ENCODE measurements at places on chromosomes 3 and 15.

GRCh38 chr3:182740710-182741109 is 52.6 kb upstream of the ATP11B start:
- DNase-seq: no peak

DNA sequence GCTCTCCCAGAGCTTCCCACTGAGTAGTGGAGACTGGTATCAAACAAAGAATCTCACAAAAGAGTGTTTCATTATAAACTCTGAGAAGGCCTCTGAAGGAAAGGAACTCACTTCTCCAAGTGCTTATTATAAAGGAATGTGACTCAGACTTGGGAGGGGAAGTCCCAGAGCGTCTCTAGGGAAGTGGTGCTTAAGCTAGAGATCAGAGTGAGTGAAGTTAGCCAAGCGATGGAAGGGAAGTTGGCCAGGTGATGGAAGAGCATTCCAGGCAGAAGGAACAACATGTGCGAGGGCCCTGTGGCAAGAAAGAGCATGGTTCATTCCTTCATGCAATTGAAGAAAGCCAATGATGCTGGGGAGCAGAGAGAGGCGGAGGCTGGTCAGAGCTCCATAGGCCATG is 2.3 kb downstream of the XYLB start:
- no peak for DNase-seq

DNA sequence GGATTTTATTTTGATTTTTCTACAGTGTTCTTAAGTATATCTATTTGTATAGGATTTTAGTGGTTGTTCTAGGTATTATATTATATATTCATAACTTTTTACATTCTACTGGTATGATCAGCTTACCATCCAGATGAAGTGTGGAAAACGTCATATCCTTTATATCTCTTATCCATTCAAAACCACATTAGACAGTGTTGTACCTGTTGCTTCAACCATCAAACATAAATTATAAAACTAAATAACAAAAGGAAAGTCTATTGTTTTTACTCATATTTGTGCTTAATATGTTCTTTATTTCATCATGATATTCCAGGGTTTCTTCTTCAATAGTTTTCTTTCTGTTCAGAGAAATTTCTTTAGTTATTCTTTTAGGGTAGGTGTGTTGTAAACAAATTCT is 191.4 kb downstream of the RPLP1 start:
- no peak for DNase-seq

DNA sequence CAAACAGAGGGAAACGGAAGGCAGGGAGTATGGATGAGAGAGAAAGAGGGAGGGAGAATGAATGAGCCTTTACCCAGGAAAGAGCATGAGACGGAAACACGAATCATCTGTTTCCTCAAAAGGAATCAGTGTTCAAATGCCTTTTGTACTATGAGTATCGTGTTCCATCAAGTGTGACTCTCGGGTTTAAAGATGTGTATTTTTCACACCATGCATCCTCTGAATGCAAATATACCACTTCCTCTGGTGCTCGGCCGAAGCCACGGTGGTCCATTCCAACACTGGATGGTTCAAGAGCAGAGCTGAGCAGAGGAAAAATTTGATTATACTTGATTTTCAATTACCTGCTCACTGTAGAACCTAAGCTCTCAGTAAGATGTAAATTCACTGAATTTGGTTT is 505.1 kb downstream of the MECOM start:
- DNase-seq: no peak

DNA sequence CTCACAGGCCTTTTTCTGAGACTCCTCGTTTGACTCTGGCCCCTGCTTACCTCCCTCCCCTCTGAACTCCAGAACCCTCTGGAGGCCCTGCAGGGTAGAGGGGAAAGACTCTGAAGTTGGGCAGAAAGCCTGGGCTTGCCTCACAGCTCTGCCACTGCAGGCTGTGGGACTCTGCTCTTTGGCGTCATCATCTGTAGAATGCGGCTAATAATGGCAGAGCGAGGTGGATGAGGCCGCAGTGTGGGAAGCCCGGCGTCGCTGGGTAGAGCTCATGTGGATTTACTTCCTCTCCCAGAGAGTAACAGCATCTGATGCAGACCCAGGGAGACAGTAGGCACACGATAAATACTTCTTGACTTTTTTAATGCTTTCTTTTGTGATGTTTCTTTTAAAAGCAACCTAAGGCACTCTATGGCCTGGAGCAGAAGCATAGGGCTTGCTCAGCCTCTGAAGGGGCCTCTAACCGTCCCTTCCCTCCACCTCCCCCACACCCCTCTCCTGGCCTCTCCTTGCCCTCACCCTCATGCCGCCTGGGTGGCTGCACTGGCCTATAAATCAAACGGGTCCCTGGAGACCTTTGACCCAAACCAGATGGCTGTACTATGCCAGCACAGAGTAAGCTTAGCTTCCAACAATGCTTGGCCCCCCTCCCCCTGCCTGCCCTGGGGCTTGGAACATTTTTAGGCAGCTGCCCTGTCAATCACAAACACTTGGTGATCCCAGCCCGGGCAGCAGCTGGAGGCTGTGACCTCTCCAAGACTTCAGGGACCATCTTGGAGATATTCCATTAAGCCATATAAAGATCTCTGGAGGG is 32.9 kb downstream of the SPSB4 start:
- DNase-seq: no peak

- DNase-seq: no peak
Observed at GRCh38 chr3:115186351-115187148, 39.5 kb upstream of the ZBTB20 start.

GRCh38 chr3:23314981-23315762 is 112.0 kb downstream of the UBE2E2 start:
- DNase-seq: no peak

DNA sequence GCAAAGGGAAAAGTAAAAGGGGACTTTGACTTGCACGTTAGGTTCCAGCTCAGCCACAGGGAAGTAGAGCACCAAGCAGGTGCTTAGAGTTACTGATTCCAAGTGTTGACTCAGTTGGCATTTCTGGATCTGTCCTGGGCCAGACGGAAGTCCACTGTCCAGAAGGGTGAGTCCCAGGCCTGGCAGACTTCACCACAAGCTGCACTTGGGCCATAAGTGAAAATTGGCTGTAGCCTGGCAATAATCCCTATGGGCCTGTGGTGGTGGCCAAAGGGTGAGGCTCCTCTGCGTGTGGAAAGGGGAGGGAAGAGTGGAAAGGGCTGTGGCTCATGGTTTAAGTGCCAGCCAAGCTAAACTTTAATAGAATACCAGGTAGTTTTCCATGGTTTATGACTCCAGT is 121.5 kb downstream of the DTWD1 start:
- DNase-seq: no peak

DNA sequence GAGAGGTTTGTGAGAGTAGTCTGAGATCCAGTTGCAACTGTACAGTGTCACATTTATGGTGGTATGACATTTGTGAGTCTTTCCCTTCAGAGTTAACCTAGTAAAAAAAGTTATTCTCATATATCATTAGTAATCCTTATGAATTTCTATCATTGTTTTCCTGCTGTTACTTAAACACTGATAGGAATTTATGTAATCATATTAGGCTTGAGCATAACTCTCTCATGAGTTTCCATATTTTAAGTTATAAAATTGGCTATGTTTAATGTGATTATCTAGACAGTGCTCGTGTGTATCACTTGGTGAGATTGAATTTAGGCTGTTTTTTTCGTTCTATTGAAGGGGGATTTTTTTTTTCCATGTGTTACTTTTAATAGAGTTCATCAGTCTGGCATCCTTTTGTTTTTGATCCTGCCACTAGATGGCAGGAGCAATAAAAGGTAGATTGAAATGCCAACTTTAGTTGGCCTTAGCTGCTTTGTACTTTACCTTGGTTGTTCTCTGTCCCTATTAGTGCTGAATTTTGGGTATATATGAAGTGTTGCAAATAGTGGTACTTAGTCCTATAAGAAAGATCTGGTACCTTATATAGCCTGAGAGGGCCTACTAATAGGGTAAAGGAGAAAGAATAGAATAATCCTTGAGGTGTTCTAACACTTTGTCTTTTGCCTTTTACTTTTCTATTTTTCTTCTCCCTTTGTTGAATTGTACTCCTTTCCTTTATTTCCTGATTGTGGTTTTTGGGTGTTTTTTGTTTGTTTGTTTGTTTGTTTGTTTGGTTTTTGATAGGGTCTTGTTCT is 17.9 kb downstream of the STT3B start:
- no peak for DNase-seq

- DNase-seq: no peak
Observed at GRCh38 chr3:65979162-65979561, 59.6 kb downstream of the MAGI1 start.

DNA sequence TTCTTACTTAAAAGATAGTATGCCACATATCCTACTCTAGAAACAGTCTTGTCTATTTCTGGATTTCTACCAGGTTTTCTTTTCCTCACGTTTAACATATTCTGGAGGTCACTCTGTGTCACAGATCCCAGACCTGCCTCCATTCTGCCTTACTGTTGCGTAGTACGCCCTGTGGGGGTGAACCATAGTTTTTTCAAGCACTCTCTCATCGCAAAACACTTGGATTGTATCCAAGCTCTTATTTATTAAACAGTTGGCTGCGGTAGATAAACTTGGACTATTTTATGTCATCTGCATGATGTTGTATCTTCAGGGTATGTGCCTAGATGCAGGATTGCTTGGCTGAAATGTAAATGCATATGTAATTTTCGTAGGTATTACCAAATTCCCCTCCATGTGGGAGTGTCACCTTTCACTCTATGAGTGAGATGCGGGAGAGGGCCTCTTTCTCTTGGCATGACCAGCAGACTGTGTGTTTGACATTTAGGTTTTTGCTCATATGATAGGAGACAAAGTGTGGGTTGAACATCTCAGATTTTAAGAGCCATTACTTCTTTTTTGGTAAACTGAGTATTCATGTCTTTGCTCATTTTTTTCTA is 55.8 kb downstream of the ABTB1 start:
- no peak for DNase-seq

DNA sequence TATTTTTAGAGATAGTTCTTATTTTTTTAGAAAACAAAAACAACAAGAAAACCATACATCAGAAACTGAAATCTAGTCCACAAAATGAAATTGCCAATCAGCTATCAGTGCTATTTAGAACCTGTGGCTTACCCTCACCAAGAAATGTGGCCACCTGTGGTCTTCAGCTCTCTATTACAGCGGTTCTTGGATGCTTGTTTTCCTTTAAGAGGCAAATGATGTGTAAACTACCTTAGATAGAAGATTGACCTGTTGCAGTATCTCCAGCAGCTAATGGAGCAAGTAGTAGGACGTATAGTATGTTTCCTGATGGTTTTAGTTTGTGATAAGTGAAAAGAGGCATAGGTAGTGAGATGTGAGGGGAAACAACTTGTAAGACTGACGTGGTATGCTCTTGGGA is 21.2 kb downstream of the TFG start:
- no peak for DNase-seq

DNA sequence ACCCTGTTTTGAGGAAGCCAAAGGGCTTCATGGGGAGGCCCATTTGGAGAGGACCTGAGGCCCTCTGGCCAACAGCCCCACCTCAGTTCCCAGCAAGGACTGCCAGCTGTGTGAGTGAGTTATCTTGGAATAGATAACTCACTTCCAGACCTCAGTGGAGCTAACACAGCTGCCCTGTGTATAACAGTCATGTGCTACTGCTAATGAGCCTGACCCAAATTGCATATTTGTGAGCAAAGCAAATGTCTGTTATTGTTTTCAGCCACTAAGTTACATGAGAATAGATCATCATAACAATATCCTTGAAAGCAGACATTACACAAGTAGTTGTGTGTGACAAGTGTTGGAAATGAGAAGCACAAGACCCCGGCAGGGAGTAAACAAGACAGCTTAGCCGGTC is 355.8 kb downstream of the MCTP2 start:
- no peak for DNase-seq

DNA sequence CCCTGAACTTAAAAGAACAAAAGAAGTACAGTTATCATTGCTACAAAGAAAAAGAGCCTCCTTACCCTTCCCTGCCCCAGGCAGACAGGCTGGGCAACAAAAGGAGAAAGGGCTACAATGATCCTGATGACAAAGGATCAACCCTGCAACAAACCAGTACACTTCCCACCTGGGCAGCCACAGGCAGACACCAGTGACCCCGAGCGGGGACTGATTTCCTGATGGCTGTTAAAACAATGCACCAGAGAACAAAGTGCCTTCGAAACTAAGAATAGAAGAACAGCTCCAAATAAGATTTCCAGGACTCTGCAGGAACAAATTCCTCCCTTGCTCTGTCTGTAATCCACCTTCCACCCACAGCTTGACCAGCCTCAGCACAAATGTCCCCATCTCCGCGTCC is 106.3 kb upstream of the ARHGEF3 start:
- DNase-seq: no peak

- DNase-seq: no peak
Observed at GRCh38 chr15:88074386-88074785, 182.2 kb downstream of the NTRK3 start.

GRCh38 chr3:37945807-37946530 is 44.6 kb upstream of the VILL start:
- no peak for DNase-seq

GRCh38 chr3:3119393-3119851 is 7.3 kb upstream of the TRNT1 start:
- no peak for DNase-seq

DNA sequence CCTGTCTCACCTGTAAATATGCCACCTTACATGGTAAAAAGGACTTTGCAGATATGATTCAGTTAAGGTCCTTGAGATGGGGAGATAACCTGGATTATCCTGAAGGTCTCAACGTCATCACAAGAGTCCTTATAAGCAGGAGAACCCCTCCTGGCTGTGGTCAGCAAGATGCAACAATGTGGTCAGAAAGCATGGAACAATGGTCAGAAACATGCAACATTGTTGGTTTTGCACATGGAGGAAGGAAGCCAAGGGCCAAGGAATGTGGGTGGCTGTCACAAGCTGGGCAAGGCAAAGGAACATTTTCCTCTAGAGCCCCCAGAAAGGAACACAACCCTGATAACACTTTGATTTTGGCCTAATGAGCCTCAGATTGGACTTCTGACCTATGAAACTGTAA is 9.4 kb upstream of the SUMF1 start:
- DNase-seq: no peak

DNA sequence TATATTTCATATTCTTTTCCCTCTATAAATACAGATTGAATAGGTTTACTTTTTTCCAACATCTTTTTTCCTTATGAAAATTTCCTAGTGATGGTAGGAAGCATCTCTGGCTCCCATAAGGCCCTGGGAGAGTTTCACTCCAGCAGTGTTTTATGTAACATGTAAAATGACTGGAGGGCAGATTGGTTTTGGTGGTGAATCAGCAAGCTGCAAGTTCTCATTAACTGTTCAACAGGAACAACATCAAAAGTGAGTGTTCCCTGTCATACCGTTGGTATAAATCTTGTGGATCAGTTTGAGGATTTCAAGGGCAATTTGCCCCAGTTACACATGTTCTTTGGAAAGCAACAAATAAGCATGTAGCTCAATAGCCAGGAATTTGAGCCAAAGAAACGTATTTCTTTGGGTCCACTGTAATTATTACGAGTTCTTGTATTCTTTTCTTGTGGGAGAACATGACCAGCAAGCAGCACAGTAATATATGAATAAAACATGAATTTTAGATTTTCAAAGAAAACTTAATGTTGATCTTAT is 345.7 kb downstream of the SV2B start:
- no peak for DNase-seq

GRCh38 chr3:133271539-133271938 is 128.3 kb upstream of the BFSP2 start:
- DNase-seq: no peak

Measured in activated naive CD8-positive, alpha-beta T cell treated with anti-CD3 and anti-CD28 coated beads for 36 hours (primary cell).